Uterus (tissue), 4 donors: ENCODE measurements at places on chromosomes 3 and 15. TPM values are rescaled to one million over a fixed set of nuclear protein-coding genes. Genes with fewer than 3 reads are reported as not detected.

- DNase-seq, result no peak
These were observed 826.3 kb downstream of the FHIT start for GRCh38 chr3:60424942-60425341.

DNA sequence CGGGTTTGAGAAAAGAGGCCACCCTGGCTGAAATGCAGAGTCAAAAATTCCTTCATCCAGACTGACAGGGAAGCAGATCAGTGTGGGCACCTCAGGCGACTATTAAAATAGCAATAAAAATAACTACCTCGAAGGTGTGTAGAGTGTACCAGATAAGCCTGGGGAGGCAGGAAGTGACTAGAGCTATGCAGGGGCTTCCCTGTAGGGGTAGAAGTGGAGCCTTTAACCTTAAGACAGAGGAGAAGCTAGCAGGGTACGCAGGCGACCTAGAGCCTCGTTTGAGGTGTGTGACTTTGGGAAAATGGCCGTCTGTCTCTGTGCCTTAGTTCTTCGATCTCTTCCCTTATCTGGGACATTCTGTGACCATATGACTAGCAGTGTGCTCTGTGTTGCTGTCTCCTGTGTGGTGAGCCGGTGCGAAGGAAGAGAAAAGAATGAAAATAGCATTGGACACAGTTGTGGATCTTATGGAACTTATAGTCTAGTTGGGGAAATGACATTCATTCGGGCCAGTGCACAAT is 17.6 kb downstream of the BHLHE40 start:
- no peak for DNase-seq

- no peak for DNase-seq
These were observed 588.9 kb downstream of the NTRK3 start for GRCh38 chr15:87667643-87668042.

DNA sequence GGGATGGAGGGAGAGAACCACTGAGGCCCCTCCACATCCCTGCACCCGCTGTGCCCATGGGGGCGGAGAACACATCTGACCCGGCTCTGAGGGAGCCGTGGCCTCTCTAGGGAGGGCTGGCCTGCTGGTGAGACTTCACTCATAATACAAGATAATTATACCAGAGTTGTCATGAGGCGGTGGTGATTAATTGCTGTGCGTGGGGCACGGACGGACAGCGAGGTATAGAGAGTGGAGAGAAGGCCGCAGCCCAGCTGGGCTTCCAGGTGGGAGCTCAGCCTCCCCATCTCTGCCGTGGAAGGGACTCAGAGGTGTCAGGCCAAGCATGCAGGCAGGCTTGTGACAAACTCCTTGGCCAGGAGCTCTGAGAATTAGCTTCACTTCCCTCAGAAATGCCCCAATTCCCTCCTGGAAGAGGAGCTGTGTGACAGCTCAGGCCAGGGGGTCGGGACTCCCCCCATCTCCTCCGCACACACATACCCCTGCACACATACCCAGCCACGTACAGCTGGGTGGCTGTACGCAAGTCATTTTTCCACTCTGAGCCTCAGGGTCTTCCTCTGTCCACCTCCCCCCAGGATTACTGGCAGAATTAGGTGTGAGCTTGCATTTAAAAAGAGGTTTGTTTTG is 6.0 kb upstream of the GATA2 start:
- DNase-seq, result peak; percentile 8

DNA sequence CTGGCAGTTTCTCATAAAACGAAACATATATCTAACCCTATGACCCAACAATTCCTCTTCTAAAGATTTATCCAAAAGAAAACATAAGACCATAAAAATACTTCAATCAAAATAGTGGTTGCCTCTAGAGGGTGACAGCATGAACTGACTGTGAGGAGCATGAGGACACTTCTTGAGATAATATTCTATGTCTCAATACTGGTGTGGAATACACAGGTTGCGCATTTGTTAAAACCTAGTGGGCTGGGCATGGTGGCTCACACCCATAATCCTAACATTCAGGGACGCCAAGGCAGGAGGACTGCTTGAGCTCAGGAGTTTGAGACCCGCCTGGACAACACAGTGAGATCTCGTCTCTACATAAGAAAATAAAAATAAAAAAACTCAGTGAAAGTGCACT is 57.3 kb downstream of the HERC1 start:
- no peak for DNase-seq

- no peak for DNase-seq
These were observed 188.9 kb downstream of the STXBP5L start for GRCh38 chr3:121096953-121097352.

DNA sequence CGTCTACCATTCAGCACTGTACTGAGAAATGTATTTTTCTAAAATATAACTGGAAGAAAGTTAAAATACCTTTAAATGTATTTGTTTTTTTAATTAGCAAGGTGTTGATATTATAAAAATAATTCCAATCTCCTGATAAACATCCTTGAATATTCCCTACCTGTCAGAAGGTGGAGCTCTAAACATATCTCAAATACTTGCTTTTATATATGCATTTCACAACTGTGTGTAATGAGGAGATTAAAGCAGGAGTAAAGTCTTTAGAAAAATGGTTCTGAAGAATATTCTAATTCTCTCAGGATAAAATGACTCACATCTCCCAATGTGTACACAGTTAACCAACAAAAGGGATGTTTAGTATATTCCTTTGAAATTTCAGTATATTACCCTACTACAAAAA is 422.7 kb downstream of the PLCL2 start:
- no peak for DNase-seq

DNA sequence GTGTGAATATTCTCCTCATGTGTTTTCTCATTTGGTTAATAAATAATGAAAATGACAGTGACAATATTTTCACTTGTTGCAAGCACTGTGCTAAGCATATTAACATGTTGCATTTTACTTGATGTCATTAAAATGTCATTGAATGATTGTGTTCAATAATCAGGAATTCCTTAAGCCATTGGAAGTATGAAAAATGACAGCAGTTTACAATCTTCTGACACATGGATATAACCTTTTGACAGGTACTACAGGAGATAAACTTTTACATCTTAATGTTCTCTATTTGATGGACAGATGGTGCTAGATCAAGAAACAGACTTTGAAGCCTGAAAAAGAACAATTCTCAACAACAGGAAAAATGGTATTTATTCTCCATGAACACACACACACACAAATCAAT is 1138.3 kb downstream of the ROBO2 start:
- no peak for DNase-seq

DNA sequence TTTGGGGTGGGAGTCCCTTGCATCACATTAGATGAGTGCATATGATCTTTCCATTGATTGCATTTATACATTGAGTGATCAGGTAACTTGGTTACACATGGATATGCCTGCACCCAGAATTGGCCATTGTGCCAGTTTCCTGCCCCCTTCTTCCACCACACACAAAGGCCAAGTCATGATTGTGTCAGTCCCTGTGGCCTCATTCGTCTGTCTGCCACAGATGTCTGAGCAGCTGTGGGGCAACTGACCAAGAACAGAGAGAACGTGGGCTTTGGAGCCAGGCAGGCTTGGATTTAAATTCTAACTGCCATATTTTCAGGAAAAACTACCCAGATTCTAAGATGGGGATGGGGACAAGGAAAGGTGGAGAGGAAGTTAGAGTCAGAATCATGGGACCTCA is 27.0 kb downstream of the CCNL1 start:
- no peak for DNase-seq

DNA sequence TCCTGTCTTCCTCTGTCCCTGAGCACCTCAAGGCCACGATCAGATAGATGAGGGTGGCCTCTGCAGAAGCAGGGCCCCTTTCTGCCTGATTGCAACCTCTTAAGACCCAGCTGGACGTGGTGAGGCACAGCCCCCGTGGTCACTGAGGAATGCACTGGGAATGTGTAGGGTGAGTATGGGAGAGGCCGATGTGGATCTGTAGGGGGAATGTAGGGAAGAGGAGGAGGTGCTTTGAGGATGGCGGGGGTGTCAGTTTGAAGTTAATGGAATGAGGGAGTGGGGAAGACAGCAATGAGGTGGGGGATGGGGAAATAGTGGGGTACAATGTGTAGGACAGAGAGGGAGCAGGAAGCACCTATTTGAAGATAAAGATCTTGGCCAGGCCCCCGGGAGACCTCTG is 785 bp upstream of the IQCF5 start:
- no peak for DNase-seq

- no peak for DNase-seq
These were observed 256.2 kb downstream of the RORA start for GRCh38 chr15:60972866-60973265.

DNA sequence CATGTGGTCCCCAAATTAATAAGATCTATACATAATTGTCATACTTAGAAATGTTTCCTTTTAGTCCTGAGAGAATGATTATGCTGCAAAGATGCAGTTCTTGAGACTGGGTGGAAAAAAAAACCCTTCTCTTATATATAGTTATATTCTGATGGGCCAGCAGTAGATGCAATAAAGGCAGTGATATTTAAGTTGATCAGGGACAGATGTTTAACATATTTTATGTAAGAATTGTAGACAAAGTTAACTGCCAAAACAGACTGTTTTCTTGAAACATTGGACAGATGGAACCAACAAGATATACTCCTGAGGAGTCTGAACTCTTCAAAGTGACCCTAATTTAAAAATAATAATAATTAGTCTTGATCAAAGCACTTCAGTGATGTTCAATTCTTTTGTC is 172.0 kb upstream of the LRIG1 start:
- no peak for DNase-seq

- DNase-seq, result no peak
These were observed 140.8 kb downstream of the UNC13C start for GRCh38 chr15:54119051-54119450.

The RAB27A gene
- 32.9 TPM for total RNA-seq

The ITIH1 gene
- 0.18 TPM for total RNA-seq

The CMTM8 gene
- total RNA-seq, result 1.7 TPM

The DALRD3 gene
- 13.8 TPM for total RNA-seq

The ACTC1 gene
- 2.4 TPM for total RNA-seq
